ENCODE measurements at places on chromosomes 3 and 15.

DNA sequence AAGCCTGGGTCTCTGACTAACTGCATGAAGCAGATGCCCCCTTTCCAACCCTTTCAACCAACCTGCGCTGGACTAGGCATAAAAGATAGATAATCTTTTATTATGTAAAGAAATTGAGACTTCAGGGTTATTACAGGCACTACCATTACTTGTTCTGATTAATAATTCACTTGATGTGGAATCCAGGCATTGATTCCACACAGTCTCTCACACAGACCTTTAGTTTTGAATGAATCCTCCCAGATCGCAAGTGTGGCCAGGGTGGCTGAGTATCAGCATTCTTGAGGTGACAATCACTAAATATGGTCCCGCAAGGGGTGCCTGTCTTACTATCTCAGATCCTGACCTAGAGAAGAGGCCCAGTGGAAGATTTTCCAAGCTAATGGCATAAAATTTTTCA lies 368.9 kb upstream of the ONECUT1 start:
- DNase-seq: no peak
- H3K4me3 ChIP-seq: no peak overlapping the region
- H3K27ac ChIP-seq: no peak overlapping the region
- H3K36me3 ChIP-seq: no peaks in the 10 kb centered on the region
- no peaks in the 10 kb centered on the region for H3K4me1 ChIP-seq

DNA sequence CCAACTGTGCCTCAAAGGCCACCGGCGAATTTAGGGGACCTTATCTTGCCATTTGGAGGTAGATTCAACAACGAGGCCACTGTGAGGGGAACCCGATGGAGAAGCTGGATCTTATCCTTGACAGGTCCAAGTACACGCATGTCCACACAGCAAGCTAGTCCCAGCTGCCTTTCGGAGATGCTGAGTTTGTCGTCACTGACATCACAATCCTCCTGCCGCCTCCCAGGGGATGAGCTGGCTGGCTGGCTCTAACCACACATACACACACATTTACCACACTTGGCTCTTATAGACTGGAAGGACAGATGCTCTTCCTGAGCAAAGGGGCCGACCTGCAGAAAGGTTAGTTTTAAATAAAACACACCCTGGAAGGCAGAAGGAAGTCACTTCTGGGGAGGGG lies 176.3 kb downstream of the STT3B start:
- no peak overlapping the region for H3K4me3 ChIP-seq
- H3K27ac ChIP-seq: no peak overlapping the region
- no peaks in the 10 kb centered on the region for H3K36me3 ChIP-seq
- peaks cover 10% of the 10 kb centered on the region for H3K4me1 ChIP-seq

GRCh38 chr3:71972031-71972430 lies 187.1 kb upstream of the PROK2 start:
- no peak overlapping the region for H3K27ac ChIP-seq
- H3K27me3 ChIP-seq: peaks cover under 1% of the 10 kb centered on the region
- no peak overlapping the region for H3K4me3 ChIP-seq
- no peaks in the 10 kb centered on the region for H3K36me3 ChIP-seq
- H3K4me1 ChIP-seq: peaks cover 4% of the 10 kb centered on the region

DNA sequence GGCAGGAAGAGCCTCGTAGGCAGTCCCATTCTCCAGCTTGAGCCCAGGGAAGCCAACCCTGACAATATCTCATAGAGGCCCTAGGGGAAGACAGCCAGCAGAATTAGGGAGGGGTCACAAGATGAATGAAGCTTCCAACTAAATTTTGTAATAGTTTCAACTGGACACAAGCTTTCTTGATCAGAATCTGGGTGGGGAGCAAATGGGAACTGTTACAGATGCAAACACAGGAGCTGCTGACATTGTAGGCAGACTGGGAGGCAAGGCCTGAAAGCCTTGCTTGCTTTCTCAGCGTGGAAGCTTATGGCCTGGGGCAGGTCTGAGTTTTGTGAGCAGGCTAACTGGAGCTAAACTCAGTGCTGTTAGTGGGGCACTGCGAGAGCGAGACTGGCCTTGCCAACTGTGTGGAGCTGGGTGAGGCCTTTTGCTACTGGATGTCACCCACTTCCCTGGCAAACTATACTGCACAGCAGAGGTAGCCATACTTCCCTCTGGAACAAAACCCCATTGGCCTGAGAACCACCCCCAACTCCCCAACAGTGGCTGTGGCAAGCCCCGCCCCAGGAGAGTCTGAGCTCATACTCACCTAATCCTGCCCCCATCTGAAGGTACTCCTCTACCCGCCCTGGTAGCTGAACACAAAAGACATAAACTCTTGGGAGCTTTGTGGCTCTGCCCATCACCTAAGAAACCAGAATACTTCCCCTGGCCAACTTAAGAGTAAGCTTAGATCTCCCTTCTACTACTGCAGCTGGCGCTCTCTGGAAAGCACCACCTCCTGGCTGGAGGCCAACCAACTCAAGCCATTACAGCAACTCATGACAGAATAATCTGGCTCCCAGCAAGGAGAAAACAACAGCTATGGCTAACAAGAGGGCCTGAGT lies 42.9 kb downstream of the CFAP20DC start:
- no peaks in the 10 kb centered on the region for H3K4me1 ChIP-seq
- H3K27me3 ChIP-seq: peaks cover 13% of the 10 kb centered on the region
- DNase-seq: no peak

Measured in activated T-helper 2 cell treated with anti-CD3 and anti-CD28 coated beads, Interferon-gamma antibody, Interleukin-2, Interleukin-4, amounts not matched to agents 10 μg/mL and 5 μg/mL and 100 μg/mL, durations not matched to agents 14 hours and 24 hours and 36 hours (primary cell).